GM12892 (cell line): ENCODE measurements at places on chromosomes 1 and 21.
A peak's percentile ranks its signal among the peaks of the same experiment; 100 is the strongest.

- DNase-seq = peak; percentile 78
Observed at GRCh38 chr1:30707412-30708360, 15.7 kb downstream of the MATN1 start.

DNA sequence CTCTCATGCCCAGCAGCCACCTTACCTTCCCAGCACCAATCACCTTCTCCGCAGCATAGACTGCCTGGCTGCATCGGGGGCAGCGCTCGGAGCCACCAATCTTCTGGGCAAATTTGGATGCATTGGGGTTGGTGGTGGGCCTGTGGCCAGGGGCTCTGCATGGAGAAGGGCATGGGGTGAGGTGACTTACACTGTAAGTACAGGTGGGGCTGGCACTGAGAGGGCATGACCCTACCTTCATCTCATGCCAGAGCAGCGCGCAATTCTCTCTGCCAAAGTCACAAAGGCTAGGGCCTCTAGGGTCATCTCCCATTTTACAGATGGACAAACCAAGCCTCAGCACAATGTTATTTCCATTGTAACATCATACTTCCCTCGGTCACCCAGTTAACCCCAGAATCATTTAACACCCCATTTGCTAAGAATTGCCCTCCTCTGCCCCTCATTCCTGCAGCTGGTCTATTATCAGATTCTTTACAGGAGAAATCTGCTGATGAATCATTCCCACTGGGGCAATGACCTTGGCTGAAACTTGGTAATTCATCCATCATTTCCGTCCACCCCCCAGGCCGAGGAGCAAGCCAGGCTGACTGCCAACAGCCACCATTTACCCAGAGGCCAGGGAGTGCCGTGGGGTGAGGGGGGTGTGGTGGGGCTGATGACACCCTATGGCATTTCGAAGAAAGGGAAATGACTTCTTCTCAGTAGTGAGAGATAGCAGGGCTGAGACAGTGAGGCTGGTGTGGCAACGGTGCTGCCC is 17.9 kb downstream of the CSRP1 start:
- DNase-seq = no peak

DNA sequence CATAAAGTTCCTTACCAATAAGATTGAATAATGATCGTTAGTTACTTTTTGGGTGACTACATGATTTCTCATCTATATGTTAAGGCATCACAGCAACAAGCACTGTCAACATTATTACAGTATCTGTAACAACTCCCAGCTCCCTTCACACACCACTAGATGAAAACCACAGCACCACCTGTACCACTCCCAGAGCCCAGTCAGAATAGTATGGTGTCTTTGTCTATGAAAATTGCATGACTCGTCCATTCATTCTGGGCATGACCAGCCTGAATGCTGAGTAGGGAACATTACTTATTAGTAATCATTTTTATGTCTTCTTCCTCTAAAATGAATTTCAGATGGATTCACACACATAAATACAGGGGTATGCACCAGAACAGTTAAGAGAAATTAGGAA is 7.0 kb downstream of the OLFML2B start:
- DNase-seq = no peak

DNA sequence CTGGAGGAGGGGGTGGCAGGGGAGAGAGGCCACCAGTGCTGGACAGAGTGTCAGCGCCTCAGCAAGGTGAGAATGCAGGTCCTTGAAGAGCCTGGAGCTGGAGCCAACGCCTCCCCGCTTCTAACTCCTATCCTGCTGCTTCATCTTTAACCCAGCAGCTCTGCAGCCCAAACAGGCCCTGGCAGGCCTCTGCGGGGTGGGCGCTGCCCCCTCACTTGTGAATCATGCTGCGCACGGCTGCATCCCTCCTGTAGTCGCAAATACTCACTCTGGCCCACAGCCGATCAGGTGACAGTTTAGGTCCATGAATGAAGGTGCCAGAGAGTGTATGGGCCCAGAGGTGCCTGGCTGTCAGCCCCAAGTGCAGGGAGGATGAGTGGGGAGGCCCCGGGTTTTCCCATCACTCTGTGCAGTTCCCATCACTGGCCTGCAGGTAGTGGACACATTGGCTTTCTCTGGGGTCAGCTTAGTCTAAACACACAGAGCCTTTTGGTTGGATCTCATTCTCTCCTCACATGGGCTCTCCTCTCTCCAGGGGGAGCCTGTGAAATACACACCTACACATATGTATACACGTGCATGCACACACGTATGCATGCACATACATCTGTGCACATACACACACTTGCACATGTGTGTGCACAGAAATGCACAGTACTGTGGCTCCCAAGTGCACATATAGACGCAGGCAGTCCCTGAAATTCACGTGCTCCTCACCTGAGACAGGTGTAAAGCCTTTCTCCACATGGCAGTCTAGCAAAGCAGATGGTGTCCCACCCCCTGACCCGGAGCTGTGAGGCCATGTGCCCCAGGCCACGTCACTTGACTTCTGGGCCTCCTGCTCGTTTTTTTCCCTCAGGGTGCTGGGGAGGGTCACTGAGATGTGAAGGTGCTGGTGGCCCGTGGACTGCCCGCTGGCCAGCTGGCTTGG is 52.0 kb downstream of the TRIM11 start:
- DNase-seq = no peak

DNA sequence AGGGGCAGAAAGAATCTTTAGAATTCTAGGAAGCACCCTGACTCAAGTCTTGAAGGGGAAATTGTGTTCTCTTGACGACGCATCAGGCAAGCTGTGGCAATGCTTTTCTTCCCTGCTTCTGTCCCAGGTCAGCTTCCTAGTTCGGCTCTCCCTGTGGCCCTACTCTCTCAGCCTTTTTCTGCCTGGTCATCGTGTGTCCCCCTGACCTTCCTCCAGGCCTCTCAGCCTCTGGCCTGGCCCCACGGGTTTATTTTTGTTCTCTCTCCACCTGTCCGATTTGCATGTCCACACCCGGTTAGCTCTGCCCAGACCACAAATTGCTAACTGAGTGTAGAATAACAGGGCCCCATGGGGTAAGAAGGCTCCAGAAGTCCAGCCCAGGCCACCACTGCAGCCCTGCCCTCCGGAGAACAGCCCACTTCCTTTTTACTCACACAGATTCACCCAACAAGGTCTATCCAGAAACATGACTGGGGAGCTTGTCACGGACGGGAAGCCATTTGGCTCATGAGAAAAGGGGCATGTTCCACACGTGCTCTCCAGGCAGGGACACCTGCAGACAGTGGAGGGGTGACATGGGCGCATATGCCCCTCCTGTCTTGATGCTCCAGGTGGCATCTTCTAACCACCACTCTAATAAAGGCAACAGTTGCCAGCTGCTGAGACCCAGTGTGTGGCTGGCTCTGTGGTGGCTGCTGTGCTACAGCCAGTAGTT is 9.8 kb downstream of the KCNN3 start:
- peak; percentile 68 for DNase-seq

DNA sequence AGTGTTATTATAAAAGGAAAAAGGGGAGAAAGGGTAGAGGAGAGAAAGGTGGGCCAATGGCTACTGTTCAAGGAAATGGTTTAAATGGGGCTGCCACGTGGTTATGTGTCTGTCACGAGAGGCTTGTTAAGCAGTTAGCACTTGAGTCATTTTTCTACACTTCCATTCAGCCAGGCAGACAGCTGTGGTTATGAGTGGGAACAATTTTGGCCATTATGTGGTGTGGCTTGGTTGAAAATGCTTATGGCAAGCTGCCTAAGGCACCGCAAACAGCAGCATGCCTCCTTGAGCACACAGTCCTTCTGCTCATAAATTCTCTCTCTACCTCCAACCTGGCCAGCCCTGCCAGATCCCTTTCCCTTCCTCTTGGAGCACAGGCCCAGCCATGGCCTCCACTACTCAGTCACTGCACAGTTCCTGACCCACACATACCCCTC is 3.2 kb upstream of the SRM start:
- no peak for DNase-seq

DNA sequence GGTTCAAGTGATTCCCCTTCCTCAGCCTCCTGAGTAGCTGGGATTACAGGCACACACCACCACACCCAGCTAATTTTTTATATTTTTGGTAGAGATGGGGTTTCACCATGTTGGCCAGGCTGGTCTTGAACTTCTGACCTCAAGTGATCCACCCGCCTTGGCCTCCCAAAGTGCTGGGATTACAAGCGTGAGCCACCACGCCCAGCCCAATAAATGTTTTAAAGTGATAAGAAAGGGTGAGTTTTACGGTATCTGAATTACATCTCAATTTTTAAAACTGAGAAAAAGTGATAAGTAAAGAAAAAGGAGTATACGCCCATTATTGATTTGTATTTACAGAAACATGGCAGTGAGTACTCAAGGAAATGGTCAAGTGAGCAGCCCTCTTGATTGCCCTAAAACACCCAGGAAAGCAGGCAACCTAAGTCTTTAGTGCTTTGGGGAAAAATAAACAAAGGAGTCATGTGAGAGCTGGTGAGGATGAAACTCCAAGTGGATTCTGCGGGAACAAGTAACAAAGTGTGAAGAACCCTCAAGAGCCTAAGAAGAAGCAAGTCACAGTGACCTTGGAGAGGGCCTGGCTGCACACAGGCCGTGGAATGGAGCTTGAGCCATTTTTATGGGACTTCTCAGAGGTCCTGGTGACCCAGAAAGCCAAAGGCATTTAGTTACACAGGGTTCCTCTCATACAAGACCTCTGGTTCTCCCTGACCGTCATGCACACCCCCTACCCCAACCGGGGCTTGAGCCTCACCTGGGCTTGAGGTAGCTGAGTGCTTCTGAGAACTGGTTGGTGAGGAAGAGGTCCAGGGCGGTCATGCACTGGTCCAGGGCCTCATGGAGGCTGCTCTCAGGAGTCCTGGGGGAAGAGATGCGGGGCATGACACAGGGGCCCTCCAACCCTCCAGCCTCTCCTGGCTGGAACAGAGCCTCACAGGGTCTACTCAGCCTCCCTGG is 9.1 kb downstream of the TTC39A start:
- no peak for DNase-seq

- no peak for DNase-seq
Observed at GRCh38 chr1:6653436-6654290, 29.0 kb downstream of the THAP3 start.

DNA sequence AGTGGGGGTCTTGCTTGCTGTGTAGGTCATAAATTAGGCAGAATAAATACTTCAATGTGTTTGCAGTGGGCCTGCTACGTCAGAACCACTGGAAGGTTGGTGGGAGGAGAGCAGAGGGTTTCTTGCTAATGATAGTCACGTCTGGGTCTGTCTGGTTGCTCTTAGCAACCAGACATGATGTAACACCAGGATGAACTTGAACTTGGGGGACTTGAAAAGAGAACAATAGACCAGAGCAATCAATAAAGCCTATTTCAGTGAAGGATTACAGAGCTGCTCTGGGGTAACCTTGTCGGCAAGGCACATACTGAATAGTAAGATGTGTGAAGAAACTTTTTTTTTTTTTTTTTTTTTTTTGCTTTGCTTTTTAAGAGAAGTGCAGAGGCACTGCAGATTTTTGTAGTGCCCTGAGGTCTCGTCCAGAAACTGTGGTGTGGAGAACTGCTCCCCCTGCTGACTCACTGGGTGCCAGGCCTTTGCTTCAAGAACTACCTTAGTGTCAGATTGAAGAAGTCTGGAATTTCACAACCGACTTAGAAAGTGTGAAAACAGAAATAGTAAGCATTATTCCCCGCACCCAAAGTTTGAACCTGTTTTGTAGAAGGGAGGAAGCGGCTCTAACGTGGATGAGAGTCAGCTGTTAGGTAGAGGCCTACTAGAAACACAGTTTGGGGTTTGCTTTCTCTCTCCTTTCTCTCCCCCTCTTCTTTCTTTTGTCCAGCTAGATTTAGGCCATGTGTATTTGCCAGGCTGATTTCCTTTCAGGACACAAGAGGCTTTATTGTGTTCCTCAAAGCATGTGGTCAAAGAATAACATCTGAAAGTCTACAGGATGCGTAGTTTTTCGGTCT is 271.6 kb downstream of the TM2D1 start:
- DNase-seq = peak; percentile 22

DNA sequence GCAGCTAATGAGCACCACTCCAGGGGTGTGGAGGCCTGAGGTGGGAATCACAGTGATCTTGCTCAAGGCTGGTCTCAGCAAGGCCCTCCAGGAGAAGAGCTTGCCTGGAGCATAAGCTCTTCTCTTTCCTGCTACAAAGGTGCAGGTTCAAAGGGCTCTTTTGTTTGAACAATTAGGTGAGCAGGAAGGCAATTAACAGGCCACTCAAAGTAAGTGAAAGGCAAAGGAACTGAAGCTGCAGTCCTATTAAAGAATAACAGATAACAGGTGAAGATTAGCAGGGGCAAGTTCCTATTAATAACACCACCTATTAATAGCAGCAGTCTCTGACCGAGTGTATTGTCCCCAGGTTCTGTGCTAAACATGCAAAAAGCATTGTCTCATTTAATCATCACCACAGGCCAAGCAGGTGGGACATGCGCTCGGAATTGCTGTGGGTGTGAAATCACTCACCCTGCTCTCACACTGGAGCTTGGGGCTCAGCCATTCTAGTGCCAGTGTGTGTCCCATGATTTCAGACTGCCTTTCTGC is 113.8 kb downstream of the RHOU start:
- no peak for DNase-seq

DNA sequence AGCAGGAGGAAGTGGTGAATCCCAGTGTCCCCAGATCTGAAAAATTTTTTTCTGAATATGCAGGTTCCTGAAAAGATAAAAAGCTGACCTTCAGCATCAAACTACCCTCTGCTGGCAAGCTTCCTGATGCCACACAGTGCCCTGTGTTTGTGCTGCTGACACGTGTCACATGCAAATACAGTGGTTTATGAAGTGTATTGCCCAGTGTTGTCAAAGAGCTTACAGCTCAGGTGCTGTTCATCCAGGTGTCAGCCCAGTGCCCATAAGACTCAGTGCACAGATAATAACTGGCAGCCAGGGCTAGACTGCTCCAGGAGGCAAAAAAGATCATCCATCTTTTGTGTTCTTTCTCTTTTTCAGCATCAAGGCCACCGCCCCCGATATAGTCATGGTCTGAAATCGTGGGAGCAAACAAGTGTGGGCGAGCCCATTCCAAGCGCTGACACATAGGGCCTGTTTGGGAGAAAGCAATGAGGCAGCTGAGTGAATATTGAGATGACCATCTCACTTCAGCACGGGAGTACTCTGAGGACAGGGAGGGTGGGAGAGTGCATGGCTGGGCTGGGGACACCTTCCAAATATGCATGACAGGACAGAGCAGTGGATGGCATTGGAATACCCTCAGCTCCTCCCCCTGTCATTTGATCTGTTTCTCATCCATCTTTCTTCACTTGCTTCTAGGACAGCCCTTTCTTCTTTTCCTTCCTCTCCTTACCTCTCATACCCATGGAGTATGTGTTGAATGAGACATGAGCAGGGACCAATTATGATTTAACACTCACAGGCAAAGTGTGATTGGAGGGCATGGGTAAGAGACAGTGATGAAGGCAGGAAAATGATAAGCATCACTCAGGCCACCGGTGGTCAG is 6.4 kb upstream of the KCNK1 start:
- no peak for DNase-seq

DNA sequence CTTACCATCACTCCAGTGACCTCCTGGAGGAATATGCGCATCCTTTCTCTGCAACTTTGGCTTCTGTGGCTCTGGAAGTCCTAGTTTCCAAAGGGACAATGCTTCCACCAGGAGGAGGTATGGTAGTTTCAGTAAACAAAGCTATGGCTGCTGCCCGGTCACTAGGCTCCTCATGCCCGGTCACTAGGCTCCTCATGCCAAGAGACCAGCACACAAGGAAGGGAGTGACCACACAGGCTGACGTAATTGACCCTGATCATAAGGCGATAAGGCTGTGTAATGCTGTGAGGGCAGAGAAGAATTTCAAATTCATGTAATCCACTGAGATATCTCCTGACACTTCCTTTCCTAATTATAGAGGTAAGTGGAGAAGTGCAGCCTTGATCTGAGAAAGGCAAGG is 102.9 kb downstream of the DTL start:
- no peak for DNase-seq

GRCh38 chr1:111154021-111154999 is 14.3 kb downstream of the CEPT1 start:
- DNase-seq = no peak

- no peak for DNase-seq
Observed at GRCh38 chr1:51330331-51331201, at the start of gene TTC39A. Gene TTC39A (minus strand): TSS chr1:51330562. CDS start chr1:51330477, 85 bp downstream.
